ENCODE measurements at places on chromosomes 7 and 10. TPM values are rescaled to one million over a fixed set of nuclear protein-coding genes. Genes with fewer than 3 reads are reported as not detected.

- DNase-seq = no peak
Measured at GRCh38 chr7:131338173-131338572, 10.5 kb downstream of the MKLN1 start.

- DNase-seq = no peak
Measured at GRCh38 chr7:27533652-27534081, 129.0 kb downstream of the HIBADH start.

DNA sequence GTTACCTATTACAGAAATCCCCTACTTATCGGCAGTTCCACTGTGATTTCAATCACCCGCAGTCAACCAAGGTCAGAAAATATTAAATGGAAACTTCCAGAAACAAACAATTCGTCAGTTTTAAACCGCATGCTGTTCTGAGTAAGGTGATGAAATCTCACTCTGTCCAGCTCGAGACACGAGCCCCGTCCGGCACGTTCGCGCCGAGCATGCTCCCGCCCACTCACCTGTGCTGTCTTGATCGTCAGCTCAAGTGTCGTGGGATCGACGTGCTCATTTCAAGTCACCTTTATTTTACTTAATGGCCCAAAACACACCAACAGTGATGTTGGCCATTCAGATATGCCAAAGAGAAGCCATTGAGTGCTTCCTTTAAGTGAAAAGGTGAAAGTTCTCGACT, 21.2 kb downstream of the ESYT2 start:
- DNase-seq = no peak

Gene GJD4
- not detected for total RNA-seq
